ENCODE measurements at places on chromosomes 4 and X.

DNA sequence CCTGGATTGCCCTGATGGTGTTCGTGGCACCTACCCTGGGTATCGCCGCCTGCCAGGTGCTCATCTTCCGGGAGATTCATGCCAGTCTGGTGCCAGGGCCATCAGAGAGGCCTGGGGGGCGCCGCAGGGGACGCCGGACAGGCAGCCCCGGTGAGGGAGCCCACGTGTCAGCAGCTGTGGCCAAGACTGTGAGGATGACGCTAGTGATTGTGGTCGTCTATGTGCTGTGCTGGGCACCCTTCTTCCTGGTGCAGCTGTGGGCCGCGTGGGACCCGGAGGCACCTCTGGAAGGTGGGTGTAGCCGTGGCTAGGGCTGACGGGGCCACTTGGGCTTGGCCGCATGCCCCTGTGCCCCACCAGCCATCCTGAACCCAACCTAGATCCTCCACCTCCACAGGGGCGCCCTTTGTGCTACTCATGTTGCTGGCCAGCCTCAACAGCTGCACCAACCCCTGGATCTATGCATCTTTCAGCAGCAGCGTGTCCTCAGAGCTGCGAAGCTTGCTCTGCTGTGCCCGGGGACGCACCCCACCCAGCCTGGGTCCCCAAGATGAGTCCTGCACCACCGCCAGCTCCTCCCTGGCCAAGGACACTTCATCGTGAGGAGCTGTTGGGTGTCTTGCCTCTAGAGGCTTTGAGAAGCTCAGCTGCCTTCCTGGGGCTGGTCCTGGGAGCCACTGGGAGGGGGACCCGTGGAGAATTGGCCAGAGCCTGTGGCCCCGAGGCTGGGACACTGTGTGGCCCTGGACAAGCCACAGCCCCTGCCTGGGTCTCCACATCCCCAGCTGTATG is 1.8 kb downstream of the AVPR2 start:
- no peak for DNase-seq

DNA sequence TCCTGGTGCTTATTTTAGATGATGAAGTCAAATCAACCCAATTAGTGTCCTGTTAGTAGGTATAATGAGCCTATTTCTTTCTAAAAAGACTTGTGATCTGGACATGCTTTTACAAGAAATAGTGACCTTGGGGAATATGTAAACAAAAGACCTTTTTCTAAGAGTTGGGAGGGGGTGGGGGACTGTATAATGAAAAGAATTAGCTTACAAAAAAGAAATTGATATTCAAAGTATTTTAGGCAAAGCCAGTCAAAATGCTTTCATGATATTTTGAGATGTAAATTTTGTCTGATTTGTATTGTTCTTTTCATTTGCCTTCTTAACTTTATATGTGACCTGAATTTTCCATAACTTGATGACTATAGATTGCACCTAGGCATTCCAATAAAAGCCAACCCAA is 114.6 kb downstream of the DCTD start:
- DNase-seq, result no peak

DNA sequence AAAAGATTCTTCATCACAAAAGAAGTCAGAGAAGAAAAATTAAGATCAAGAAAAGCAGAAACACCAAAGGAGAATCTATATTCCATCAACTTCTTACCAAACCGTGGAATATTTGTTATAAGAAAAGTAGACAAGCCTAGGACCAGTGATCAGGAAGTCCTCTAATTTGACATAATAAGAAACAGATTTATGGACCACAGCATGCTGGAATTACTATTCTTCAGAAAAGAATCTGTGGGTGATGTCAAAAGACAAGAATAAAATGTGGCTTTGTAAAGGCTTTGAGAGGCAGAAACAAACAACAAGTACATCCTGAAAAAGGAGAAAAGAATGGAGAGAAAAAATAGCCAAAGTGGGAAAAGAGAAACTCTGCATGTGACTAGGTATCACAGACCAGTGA is 123.3 kb downstream of the SLC10A7 start:
- no peak for DNase-seq

DNA sequence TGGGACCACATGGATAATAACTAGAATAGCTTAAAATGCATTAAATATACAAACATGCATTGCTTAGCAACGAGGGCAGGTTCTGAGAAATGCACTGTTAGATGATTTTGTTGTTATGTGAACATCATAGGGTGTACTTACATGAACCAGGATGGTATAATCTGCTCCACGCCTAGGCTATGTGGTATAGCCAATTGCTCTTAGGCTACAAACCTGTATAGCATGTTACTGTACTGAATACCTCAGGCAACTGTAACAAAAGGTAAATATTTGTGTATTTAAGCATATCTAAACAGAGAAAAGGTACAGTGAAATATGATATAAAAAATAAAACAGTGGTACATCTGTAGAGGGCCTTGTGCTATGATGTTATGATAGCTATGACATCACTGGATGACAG is 169.2 kb upstream of the IL15 start:
- no peak for DNase-seq

DNA sequence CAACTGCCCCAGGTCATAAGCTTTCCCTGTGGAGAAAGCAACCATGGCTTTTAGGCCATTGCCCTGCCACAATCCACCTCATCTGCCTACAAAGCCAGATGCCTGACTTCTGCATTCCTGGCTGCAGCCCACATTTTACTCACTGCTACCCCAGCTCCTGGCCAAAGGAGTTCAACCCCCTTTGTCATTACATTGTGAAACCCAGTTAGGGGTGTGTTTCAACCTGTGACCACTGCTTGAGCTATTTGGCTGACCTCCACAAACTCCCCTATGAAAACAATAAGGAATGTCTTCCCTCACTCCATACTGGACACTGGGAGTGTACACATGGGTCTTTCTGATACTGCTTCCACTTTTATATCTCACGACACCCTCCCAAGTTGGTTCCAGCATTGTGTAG is 589.2 kb downstream of the SH3BGRL start:
- DNase-seq, result no peak

GRCh38 chr4:102781570-102781969 is 20.8 kb upstream of the MANBA start:
- DNase-seq, result no peak

- DNase-seq, result no peak
Measured at GRCh38 chrX:8906299-8906938, 105.2 kb upstream of the FAM9A start.

GRCh38 chr4:140704392-140704960 is 51.7 kb downstream of the TBC1D9 start:
- no peak for DNase-seq

- no peak for DNase-seq
Measured at GRCh38 chr4:32864713-32865351, 2144.7 kb downstream of the PCDH7 start.

DNA sequence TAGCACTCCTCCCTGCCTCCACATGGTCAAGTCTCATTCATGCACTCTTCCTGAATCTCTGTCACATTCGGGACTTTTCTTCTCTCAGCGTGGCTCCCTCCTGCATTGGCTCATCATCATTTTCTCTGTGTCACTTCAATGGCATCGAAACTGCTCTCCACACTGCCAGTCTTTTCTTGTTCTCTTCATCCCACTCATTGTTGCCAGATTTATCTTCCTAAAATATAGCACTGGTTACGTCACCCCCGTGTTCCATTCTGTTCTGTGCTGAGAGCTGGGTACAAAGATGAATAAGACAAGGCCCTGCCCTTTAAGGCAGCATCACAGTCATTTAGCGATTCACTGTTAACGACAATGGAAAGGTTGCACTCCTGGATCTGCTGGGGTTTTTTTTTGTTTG is 174.4 kb upstream of the TBC1D9 start:
- DNase-seq, result no peak

DNA sequence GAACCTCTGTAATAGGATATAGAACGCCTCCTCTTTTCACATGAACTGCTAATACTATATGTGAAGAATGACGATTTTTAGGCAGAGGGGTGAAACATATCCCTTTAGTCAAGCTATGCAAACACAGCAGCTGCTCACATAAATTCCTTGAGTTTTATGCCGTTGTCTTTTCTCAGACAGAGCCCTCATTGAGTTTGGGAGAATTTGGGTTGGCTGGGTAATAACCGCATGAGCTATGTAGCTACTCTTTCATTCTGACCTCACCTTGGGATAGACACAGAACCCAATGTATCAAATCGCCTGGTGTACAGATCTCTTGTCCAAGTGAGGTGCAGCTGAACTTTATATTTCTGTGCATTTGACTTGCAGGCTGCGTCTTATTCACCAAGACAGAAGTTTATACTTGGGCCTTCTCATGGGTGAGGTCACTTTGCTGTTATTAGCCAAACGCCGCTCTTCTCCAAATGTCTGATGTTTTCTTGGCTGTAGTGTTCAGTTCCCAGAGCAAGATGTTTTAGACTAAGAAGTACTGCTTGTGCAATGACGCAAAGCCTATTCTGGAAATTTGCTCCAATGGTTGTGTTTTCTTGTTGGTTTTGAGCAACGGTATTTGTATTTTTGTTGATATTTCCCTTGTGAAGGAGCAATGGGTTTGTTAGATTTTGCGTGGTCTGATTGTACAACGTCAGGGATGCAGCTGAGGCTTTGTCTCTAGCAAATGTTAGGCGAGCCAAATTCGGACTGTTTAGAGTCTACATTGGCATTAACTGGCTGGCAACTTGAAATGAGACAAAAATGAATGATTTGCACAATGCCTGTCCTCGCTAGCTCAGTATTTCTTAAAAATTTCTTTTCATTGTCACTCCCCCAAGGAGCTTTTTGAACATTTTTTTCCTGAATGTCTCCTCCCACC is 11.2 kb upstream of the SPARCL1 start:
- DNase-seq, result no peak

Measured in HuH-7.5 (cell line).